ENCODE measurements at places on chromosomes 13 and 19. TPM values are rescaled to one million over a fixed set of nuclear protein-coding genes. Genes with fewer than 3 reads are reported as not detected.

The RFX1 gene
- 16.2 TPM for total RNA-seq

The EBI3 gene
- 9.7 TPM for total RNA-seq

The TNNT1 gene
- 2.8 TPM for total RNA-seq

The RNF225 gene
- not detected for total RNA-seq

The APC2 gene
- total RNA-seq = 1.9 TPM

The SCGB2B2 gene
- 0.74 TPM for total RNA-seq

The PROZ gene
- not detected for total RNA-seq

The TBXA2R gene
- total RNA-seq = 7.3 TPM

The CBARP gene
- 10.4 TPM for total RNA-seq

The MYO1F gene
- 3.2 TPM for total RNA-seq

The KLHL1 gene
- not detected for total RNA-seq

The HNRNPA1L2 gene
- 40.4 TPM for total RNA-seq

The ZNF254 gene
- 32.3 TPM for total RNA-seq

The KCTD15 gene
- 81.1 TPM for total RNA-seq

The ZNF320 gene
- 34.7 TPM for total RNA-seq

The FGF22 gene
- total RNA-seq = not detected

The CYP2F1 gene
- total RNA-seq = not detected

The NACC1 gene
- 112 TPM for total RNA-seq

The PGLYRP2 gene
- not detected for total RNA-seq
